ENCODE measurements at places on chromosomes 16 and 17. TPM values are rescaled to one million over a fixed set of nuclear protein-coding genes. Genes with fewer than 3 reads are reported as not detected.

The ALOX15B gene
- total RNA-seq = not detected

The UBE2Z gene
- 128 TPM for total RNA-seq

The CDH13 gene
- not detected for total RNA-seq

The SLFN14 gene
- not detected for total RNA-seq

The EVI2A gene
- total RNA-seq = not detected

The TK1 gene
- total RNA-seq = 213 TPM

The SHISA9 gene
- total RNA-seq = not detected

The KRT28 gene
- total RNA-seq = not detected

The FMNL1 gene
- total RNA-seq = 40.9 TPM
